ENCODE measurements at places on chromosomes 3 and 15. TPM values are rescaled to one million over a fixed set of nuclear protein-coding genes. Genes with fewer than 3 reads are reported as not detected.

DNA sequence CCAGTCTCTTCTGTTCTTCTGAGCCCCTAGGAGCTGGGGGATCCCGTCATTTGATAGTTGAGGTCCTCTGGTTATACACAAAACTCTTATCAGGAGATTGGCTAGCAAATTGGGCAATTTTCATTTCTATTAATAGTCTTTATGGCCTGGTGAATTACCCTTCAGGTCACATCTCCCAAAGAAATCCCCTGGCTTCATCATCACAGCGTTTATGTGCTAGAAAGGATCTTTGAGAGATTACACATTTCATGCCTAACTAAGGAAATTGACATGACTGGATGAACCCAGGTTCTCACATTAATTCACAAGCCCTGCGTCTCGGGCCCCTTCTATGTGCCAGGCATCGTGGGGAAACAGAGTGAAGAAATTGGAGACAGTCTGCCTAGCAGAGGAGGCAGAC is 227.4 kb upstream of the PROK2 start:
- no peak for DNase-seq
- no peaks in the 10 kb centered on the region for H3K36me3 ChIP-seq
- H3K4me3 ChIP-seq = no peak overlapping the region
- H3K4me1 ChIP-seq = no peaks in the 10 kb centered on the region
- H3K27me3 ChIP-seq = no peaks in the 10 kb centered on the region

GRCh38 chr15:98085003-98085639 is 124.6 kb downstream of the ARRDC4 start:
- no peaks in the 10 kb centered on the region for H3K27me3 ChIP-seq
- H3K4me1 ChIP-seq = no peaks in the 10 kb centered on the region
- DNase-seq = peak; percentile 40
- H3K4me3 ChIP-seq = no peak overlapping the region

GRCh38 chr15:65666257-65666656 is 44.5 kb downstream of the SLC24A1 start:
- no peaks in the 10 kb centered on the region for H3K4me1 ChIP-seq
- peaks cover 49% of the 10 kb centered on the region for H3K36me3 ChIP-seq
- DNase-seq = no peak
- H3K27ac ChIP-seq = no peak overlapping the region
- no peaks in the 10 kb centered on the region for H3K27me3 ChIP-seq

The MST1R gene
- total RNA-seq = 8.1 TPM

The THUMPD3 gene
- total RNA-seq = 106 TPM

The C3orf85 gene
- total RNA-seq = not detected

Data from K562 (cell line).